HepG2 (cell line): ENCODE measurements at places on chromosomes 5 and 9.

GRCh38 chr9:10248890-10249289, 363.9 kb downstream of the PTPRD start:
- DNase-seq: no peak

GRCh38 chr5:57677235-57677634, 194.6 kb upstream of the ACTBL2 start:
- DNase-seq: no peak

- DNase-seq: peak; percentile 85
Measured at GRCh38 chr9:12776513-12777055, 1.8 kb downstream of the LURAP1L start.

DNA sequence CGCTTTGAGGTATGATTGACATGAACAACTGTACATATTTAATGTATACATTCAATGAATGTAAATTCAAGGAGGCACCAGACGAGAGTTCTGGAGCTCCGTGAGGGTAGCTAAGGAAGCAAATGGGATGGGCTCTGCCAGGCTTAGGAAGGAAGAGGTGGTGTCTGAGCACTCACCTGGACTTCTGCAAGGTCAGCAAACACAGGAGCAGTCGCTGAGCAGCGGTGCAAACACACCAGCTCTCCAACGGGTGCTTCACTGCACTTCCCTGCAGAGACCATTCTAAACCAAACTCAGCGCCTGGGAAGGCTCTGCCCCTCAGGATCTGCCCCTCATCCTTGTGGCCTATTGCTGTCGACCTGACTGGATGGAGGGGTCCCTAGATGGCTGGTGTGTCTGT, 101.5 kb downstream of the COL23A1 start:
- DNase-seq: no peak

GRCh38 chr9:129480227-129480626, 140.7 kb downstream of the C9orf50 start:
- DNase-seq: no peak

DNA sequence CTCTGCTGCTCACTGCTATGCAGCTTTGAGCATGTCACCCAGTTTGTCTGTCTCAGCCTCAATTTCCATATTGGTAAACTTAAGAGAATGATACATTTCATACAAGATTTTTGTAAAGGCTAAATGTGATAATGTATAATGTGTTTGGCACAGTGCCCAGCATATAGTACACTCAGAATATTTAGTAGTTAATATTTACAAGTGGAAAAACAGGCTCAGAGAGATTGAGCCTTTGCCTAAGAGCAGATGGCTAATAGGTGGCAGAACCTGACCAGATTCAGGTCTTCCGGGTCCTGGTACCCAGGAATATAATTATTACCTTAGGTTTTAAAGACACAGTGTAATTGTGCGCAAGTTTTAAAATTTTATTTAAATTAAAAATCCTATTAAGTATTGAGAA, 46.8 kb upstream of the KIAA1958 start:
- DNase-seq: no peak

DNA sequence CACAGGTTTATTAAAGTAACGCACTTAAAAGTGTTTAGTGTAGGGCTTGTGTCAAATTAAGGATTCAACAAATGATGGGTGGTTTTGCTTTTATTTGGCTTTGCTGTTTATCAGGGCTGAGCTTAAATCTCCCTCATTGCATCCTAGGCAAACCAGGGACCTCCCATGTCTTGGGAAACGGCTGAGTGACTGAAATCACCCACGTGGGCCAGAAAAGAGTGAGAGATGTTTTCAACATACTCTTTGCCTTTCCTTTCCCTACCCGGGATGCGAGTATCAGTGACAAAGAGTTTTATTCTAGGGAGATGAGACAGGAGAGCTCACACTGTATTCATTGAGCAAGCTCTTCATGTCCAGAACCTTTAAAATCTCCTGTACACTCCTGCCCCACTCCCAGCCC, 23.3 kb downstream of the KCNMB1 start:
- DNase-seq: no peak

GRCh38 chr5:175542232-175542965, 64.0 kb downstream of the SFXN1 start:
- no peak for DNase-seq

GRCh38 chr5:90289837-90290236, 119.7 kb downstream of the CETN3 start:
- DNase-seq: no peak

DNA sequence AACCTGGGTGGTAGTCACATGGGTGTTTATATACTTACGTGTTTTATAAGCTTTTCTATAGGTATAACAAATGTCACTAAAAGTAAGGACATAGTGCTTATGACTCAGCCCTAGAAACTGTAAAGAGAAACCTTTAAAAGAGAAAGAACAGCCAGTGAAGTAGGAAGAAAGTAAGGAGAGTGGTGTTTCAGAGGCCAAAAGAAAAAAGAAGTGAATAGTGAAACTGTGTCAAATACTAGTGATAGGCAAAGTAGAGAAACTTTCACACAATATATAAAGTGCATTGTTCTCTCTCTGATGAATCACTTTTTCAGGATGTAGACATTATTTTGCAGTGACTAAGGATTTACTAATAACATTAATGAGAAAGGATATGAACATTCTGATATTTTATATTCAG, 74.2 kb upstream of the SUSD1 start:
- no peak for DNase-seq

DNA sequence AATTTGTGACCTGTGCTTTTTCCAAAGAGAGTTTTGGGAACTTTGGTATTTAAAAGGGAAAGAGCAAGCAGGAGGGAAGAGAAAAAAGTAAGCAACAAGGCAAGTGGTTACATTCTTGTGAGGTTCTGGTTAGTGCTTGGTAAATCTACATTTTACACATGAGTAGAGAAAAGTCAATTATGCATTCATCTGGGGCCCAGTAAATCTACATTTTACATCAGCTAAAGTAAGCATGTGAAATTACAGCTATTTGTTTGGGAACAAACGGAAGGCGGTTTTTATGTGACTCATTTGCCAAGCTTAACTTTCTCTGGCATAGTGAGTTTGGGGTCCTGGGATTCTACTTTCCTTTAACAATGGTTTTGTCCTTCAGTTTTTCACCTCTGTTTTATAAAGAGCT, 102.2 kb downstream of the SNX18 start:
- no peak for DNase-seq

GRCh38 chr5:50535393-50535792, 94.3 kb upstream of the EMB start:
- DNase-seq: no peak

GRCh38 chr9:34493972-34494535, 28.7 kb downstream of the ENHO start:
- DNase-seq: no peak

DNA sequence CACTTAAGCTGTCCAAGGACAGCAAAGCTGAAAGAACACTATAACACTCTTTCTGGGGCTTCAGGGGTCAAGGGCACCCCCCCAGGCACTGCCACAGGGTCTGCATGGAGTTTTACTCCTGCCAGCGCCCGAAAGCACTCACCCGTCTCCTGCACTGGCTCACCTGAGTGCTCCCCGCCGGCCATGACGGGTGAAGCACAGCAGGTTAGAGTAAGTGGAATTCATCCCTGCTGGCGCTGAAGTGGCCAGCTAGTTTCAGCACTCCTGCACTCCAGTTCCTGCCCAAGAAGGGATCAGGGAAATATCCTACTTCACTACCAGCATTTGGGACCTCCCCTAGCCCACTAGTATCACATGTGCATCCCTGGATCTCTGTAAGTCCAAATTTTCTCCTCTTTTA, 516.0 kb downstream of the ZNF608 start:
- no peak for DNase-seq

GRCh38 chr5:12320331-12320730, 416.1 kb upstream of the CTNND2 start:
- no peak for DNase-seq

DNA sequence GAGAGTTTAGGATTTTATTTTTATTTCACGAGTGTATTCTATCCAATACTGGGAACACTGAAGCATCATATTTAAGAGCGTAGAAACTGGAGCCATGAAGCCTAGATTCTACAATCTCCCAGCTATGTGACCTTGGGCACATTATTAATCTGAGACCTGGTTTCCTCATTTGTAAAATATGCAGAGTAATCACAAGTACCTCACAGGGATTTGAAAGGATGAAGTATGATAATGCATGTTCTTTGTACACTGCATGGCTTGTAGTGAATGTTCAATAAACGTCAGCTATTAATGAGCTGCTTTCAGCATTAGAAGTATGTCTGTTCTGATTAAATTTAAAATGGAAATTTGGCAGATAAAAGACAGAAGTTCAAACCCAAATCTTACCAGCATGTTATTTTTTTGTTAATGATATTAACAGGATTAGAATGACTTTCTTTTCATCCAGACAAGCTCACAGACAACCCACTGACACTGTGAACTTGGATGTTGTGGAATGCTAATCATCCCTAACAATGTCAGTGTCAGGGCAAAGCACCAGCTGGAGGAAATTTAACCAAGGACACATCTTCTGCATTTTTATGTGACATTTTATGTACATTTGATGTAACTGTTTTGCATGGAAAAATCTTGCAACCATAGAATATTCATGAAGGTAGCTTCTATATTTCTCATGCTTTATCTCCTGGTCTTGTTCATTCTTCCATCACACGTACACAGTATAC, 27.1 kb upstream of the CTXN3 start:
- no peak for DNase-seq
